ENCODE measurements at places on chromosomes 3 and 15.
A peak's percentile ranks its signal among the peaks of the same experiment; 100 is the strongest.

GRCh38 chr3:54905261-54905888, 22.5 kb downstream of the LRTM1 start:
- DNase-seq, result no peak

- DNase-seq, result no peak
Observed at GRCh38 chr15:67824197-67824968, 926 bp upstream of the SKOR1 start.

- DNase-seq, result no peak
Observed at GRCh38 chr15:47412802-47413201, 304.5 kb upstream of the SEMA6D start.

DNA sequence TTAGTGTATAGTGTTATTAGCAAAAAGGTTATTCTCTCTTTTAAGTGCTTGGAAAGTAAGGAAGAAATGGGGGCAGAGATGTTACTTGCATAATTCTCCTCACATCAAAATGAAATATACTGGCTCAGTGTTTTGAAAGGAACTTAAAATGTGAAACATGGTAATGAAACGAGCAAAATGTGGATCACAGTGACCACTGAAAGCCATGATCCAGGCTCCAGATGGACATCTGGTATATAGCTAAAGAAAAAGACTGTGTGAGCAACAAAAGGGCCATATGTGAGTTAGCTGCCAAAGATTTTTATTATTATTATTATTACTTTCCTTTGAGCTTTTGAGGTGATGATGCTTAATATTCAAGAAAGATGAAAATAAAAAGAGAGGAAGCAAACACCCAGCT, 89.6 kb downstream of the GAP43 start:
- no peak for DNase-seq

DNA sequence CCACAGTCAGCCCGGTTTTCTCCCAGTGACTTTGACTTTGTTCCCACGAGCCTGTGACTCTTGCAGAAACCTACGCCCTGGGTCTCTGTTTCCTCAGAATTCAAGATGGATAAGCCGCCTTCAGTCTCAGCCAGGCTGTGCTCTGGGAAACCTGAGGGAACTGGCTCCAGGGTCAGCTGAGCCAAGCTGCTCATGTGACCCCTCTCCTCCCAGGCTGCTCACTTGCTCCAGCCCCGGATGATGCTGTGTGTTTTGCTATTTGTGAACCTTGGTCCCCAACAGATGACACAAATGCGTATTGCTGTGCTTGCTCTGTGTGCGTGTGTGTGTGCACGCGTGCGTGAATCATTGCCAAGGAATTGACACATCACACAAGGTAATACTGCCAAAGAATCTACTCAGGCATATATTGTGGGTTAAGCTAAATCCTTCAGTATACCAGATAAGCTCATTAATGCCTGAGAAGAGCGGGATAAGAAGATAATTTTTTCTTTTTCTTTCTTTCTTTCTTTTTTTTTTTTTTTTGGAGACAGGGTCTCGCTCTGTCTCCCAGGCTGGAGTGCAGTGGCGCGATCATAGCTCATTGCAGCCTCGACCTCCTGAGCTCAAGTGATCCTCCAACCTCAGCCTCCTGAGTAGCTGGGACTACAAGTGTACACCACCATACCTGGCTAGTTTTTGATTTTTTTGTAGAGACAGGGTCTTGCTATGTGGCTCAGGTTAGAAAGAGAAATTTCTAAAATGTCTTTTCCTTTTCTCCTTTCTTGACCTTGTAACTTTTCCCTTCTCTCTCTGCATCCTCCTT, 29.2 kb upstream of the UMPS start:
- no peak for DNase-seq

DNA sequence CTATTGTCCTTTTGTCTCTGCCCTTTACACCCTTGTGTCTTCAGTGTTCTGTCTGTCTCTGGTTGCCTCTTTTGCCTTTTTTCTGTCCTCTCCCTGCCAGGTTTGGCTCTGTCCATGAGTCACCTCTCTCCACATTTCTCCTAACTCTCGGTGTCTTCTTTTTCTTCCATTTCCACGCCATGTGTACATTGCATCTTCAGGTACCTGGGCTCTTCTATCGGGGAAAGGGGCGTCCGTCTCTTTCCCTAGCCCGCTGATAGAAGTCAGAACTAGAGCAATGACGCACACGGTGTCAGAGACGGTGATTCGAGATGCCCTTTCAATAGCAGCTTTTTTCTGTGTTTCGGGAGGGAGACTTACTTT, 641 bp downstream of the OPA1 start:
- DNase-seq, result peak; percentile 30

- DNase-seq, result peak; percentile 100
Observed at GRCh38 chr3:125129512-125129997, 73.8 kb upstream of the HEG1 start.

GRCh38 chr15:23074684-23075083, 35.3 kb upstream of the TUBGCP5 start:
- DNase-seq, result no peak

- no peak for DNase-seq
Observed at GRCh38 chr3:195147649-195148080, 123.3 kb downstream of the XXYLT1 start.

DNA sequence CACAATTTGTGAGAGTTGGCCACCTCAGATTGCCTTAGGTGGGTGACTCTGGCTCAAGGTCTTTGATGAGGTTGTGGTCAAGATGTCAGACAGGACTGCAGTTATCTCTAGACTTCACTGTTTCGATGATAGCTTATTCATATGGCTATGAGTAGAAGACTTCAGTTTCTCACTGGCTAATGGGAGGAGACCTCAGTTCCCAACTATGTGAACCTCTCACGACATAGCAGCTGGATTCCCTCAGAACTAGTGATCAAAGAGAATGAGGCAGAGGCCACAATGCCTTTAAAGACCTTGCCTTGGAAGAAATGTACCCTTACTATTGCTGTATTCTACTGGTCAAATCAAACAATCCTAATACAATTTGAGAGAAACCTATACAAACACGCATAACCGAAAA, 607.5 kb upstream of the ROBO2 start:
- DNase-seq, result no peak

DNA sequence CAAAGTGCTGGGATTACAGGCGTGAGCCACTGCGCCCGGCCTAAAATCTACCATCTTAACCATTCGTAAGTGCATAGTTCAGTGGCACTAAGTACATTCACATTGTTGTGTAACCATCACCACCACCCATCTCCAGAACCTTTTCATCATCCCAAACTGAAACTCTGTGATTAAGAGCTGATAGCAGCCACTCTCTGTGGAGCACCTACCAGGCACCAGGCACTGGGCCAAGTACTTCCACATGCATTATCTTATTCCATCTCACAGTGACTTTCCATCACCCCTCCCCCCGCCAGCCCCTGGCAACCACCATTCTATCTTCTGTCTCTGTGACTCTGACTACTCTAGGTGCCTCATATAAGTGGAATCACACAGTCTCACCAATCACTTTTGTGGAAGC, 2.3 kb upstream of the INSYN1 start:
- DNase-seq, result no peak

- no peak for DNase-seq
Observed at GRCh38 chr3:58469096-58469495, 22.8 kb upstream of the KCTD6 start.

DNA sequence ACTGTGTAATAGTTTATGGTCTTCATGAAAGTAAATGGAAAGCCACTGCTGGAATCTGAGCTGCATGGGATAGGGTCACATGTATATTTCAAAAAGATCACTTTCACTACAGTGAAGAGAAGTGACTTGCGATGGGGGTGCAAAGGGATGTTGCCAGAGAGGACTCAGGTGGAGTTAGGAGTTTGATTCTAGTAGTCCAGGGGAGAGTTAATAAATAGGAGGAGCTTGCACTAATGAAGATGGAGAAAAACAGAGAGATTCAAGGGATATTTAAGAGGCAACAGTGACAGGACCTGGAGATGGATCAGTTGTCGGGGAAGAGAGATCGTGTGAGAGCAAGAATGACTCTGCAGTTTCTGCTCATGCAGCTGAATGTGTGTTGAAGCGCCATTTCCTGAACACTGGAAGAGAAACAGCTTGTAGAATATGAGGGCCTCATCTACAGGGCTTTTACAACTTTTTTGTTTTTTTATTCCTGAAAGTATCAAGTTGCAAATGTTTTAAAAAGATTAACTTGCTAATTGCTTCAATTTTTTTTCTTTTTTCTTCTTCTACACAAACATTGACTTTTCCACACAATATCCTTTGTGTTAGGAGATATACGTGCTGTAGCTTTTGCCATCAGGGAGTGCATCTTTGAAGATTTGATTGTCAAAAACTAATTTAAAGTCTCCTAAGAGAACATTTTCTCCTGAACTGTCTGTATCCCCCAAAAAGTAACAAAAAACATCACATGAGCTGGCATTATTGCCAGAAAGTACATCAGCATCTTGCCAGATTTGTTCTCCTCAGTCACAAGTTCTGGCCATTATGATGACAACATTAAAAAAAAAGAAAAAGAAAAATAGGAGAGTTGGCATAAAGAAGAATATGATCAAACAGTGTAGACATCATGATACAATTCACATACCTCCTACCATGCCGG, 37.5 kb downstream of the SETMAR start:
- no peak for DNase-seq

- DNase-seq, result peak; percentile 16
Observed at GRCh38 chr3:167728176-167728575, 6.5 kb downstream of the PDCD10 start.

GRCh38 chr15:59918994-59919951, 84.8 kb upstream of the FOXB1 start:
- peak; percentile 87 for DNase-seq

DNA sequence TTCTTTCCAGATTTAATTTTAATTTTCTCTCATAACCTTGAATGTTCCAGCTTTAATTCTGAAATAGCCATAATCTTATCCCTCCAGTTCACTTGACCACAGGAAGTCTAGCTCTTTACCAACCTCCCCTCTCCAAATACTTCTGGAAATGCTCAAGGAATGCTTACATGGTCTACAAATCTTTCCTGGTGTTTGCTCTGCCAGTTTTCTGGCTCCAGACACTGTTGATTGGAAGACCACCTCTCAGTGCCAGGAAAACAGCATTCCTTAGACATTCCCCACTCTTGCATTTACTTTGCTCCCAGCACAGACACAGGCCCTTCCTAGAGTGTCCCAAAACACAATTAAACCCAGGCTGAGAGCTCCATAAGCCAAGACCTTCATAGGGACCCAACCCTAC, 98.6 kb downstream of the MESD start:
- DNase-seq, result no peak

GRCh38 chr3:179513862-179514261, 48.9 kb upstream of the ACTL6A start:
- no peak for DNase-seq

DNA sequence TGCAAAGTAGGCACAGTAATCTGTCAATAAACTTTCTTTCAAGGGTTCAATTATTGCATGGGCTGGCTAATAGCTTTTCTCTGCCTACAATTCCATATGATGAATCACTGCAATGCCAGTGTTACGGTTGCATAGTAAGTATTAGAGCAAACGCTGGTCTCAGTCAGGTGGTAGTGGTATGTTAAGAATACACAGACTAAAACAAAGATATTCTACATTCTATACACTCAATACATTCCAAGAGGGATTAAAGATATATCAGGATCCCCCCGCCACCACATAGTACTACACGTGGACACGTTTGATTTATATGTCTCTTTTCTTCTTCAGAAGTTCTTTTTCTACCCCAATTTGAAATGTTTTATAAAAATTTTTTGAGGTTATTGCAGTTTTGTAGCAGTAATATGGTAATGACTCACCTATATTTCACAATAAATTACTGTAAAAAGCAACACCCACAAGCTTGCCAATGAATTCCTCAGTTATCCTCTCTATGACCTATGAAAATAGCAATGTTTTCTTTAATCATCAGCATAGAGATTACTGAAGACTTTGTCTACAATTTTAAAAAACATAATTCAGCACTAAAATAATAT, 68.2 kb downstream of the CD200R1L start:
- peak; percentile 59 for DNase-seq

- DNase-seq, result no peak
Observed at GRCh38 chr15:63915209-63915872, 81.6 kb upstream of the HERC1 start.

DNA sequence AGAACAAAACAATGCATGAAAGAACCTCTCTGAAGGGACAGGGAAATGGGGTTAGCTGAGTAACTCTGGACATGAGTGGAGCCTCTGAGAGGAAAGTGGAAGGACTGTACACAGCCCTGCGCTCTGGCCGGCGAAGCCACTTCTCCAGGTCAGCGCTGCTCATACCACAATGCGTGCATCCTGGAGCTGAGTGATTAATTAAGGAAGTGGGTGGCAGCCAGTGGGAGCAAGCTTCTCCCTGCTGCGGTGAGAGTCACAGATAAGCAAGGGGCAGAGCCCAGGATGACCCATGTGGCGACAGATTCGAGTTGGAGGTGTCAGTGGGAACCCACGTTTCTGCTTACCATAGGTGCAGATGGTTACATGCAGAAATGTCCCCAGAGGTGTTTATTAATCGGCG, 48.0 kb downstream of the KLF15 start:
- no peak for DNase-seq

- peak; percentile 46 for DNase-seq
Observed at GRCh38 chr3:71066849-71067261, 516.7 kb downstream of the FOXP1 start.

DNA sequence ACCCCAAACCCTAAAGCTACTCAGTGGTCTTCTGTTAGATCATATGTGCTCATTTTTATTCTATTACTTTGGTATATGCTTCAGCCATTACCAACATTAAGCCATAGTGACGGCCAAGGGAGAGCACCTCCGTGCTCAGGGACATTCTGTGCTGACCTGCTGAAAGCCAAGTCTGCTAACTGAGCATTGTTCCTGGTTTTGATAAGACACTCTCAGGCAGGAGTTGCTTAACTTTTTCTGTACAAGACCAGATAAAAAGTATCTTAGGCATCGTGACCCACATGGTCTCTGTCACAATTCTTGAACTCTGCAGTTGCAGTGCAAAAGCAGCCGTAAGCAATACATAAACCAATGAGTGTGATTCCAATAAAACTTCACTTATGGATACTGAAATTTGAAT, 100.6 kb downstream of the KLHL25 start:
- DNase-seq, result no peak

DNA sequence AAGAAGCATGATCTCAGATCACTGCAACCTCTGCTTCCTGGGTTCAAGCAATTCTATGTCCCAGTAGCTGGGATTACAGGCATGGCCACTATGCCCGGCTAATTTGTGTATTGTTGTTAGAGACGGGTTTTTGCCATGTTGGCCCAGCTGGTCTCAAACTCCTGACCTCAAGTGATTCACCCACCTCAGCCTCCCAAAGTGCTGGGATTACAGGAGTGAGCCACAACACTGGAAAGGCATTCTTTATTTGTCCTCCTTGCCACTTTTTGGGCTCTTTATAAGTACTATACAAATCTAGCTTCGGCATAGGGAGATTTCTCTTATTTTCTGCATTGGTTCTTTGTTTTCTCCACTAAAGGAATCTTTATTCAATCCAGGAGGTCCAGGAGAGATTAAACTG, 18.6 kb downstream of the CMTM8 start:
- DNase-seq, result no peak

DNA sequence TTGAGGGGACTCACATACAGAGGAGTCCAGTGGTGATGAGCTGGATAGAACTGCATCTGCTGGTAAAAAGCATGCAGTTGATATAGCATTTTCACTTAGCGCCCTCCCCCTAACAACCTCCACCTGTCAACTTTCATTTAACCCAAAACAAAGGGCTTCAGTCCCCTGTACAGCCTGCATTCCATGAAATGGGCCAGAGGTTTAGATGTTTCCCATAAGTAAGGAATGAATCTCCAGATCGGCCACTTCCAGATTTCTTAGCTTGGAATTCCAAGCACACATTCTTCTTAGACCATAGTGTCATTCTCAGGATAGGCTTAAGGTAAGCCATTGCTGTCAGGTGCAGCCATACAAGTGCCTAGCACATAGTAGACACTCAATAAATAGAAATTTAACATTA, 32.9 kb upstream of the BFSP2 start:
- no peak for DNase-seq

Data from A172 (cell line).